ENCODE measurements at places on chromosomes 4 and X.

GRCh38 chrX:149004936-149005335, 500.2 kb downstream of the IDS start:
- DNase-seq = no peak
- no peaks in the 10 kb centered on the region for H3K36me3 ChIP-seq
- H3K27me3 ChIP-seq = no peaks in the 10 kb centered on the region
- H3K27ac ChIP-seq = no peak overlapping the region
- no peaks in the 10 kb centered on the region for H3K4me1 ChIP-seq

DNA sequence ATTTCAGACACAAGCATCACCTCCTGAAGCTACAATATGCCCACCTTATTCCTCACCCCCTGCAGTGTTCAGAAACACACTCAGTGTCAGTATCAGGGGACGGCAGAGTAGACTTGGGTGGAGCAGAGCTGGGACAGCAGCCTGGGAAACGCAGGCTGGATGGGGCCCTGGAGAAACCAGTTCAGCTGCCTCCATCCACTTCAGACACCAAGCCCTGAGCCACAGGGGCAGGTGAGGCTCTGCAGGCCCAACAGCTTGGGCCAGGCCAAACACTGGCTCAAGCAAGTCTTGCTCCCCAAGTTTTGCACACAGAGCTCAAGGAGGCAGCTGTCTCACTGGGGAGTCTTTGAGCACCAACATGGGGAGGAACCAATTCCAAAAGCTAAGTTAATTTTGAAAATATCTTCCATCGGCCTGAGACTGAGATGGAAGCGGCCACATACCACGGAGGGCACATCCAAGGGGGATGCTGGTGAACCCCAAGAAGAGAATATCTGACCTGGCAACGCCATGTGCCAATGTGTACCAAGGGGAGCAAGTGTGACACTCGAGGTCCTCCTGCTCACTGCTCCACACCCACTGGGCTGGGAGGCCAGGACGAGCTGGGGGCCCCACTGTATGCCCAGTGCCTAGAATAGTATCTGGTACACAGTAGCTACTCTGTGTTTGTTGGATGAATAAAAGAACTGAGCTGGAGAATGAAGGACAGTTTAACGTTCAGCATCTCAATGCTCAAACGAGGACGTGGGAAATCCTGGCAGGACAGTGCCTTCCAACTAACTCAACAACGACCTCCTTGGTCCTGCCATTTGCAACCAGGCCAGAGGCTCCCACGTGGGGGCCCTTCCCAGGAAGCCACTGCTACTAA, 45.6 kb downstream of the PPP2R2C start:
- DNase-seq = no peak
- H3K4me3 ChIP-seq = no peak overlapping the region
- no peaks in the 10 kb centered on the region for H3K36me3 ChIP-seq
- H3K27me3 ChIP-seq = no peaks in the 10 kb centered on the region
- H3K4me1 ChIP-seq = no peaks in the 10 kb centered on the region
- H3K27ac ChIP-seq = no peak overlapping the region

DNA sequence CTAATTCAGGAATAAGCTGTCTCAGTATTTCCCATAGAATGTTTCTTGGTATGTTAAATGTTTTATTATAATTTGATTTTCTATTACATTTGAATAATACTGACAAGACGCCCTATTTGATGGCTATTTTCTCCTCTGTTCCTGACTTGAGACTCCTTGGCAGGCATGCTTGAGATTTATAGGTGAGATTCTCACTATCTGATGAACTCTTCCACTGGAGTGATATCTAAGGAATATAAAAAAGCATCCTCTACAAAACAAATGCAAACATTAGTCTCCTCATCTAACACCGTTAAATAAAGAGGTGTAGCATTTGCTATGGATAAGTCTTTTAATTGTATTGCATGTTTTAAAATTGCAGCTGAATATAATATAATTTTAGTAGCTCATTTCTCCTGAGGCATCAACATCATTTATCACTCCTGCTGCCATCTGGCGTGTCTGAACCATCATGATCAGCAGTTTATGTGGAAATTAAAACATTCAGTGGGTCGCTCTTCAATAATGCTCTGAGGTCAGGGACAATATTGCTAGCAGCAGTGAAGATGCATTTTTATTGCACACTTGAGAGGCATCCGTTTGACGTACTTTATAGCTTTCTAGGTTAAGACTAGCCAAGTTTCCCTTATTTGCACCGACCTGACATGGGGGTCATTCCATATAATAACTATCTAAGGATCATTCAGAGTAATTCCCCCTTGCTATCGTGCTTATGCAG, 210.4 kb upstream of the GALNTL6 start:
- H3K27me3 ChIP-seq = no peaks in the 10 kb centered on the region
- H3K4me3 ChIP-seq = no peak overlapping the region
- no peaks in the 10 kb centered on the region for H3K36me3 ChIP-seq
- no peaks in the 10 kb centered on the region for H3K4me1 ChIP-seq

DNA sequence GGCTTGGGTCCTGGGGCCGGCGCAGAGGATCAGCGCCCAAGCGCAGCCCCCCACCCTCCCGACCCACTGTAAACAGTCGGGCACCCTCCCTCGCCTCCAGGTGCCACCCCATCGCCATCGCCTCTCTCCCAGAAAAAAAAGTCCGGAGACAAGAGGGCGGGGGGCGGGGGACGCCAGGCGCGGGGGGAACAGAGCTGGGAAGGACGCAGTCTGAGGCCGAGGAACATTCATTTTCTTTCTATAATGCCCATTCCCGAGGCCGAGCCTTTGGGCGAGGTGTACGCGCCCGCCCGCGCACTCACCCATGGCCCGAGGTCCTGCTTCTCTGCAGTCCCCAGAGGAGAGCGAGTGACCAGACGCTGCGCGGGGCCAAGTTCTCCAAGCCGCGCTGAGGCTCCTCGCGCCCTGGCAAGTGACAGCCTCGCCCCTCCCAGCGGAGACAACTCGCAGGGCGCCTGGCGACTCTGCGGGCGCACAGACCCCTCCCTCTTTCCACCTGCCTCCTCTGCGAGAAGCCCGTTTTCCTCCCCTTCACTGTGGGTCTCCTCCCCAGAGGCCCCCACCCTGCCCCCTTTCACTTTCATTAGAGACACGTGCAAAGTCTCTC, 63.5 kb upstream of the WDR17 start:
- H3K4me1 ChIP-seq = no peaks in the 10 kb centered on the region
- H3K27me3 ChIP-seq = no peaks in the 10 kb centered on the region
- DNase-seq = no peak

GRCh38 chrX:848386-848785, 217.8 kb downstream of the SHOX start:
- no peaks in the 10 kb centered on the region for H3K36me3 ChIP-seq
- H3K4me3 ChIP-seq = no peak overlapping the region
- H3K27me3 ChIP-seq = peaks cover 4% of the 10 kb centered on the region
- DNase-seq = no peak
- no peak overlapping the region for H3K27ac ChIP-seq

DNA sequence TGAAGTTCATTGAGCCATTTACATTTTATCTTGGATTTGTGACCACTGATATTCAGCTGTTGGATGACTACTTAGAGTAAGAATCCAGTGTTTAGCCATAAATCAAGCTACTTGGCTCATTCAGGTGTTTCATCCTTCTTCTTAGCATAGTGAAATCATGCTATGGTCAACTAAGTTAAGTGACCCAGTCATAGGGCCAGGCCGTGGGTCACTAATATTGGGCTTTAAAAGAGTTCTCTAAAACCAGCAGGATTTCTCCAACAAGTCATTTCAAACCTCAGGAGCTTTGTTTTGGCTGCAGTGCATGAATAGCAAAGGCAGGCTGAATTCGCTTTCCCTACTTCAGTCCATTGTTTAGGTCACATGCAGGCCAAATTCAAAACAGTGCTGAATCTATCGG, 181.0 kb downstream of the MAML3 start:
- no peak for DNase-seq
- no peak overlapping the region for H3K27ac ChIP-seq
- H3K4me3 ChIP-seq = no peak overlapping the region

- H3K36me3 ChIP-seq = no peaks in the 10 kb centered on the region
- no peaks in the 10 kb centered on the region for H3K4me1 ChIP-seq
- no peak overlapping the region for H3K27ac ChIP-seq
- H3K4me3 ChIP-seq = no peak overlapping the region
- H3K27me3 ChIP-seq = no peaks in the 10 kb centered on the region
Measured at GRCh38 chrX:57918750-57919436, 8.6 kb upstream of the ZXDA start.

DNA sequence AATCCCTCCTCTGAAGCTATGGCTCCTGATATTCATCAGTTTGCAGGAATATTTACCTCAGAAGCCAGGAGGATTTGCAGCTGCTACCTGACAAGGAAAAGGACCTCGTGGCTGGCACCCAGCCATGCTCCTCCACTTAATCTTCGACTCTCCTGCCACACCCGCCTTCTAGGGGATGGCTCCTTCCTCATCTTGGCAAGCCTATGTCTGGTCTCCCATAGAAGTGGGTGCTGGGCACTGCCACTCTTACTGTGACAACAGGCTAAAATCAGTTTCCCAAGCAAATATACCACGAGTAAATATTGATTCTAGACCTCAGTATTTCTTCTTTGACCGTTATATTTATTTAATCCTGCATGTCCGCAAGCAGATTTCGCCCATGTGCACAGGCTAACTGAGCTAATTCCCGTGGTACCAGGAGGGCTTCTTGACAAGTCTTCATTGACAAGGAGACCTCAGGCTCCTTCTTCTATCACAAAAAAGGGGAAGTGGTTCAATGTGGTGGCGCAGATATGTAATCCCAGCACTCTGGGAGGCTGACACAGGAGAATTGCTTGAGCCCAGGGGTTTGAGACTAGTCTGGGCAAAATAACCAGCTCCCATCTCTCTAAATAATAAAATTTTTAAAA, 52.6 kb upstream of the DCTD start:
- DNase-seq = no peak
- H3K27ac ChIP-seq = no peak overlapping the region
- H3K27me3 ChIP-seq = no peaks in the 10 kb centered on the region
- no peaks in the 10 kb centered on the region for H3K4me1 ChIP-seq
- H3K4me3 ChIP-seq = no peak overlapping the region
- no peaks in the 10 kb centered on the region for H3K36me3 ChIP-seq

DNA sequence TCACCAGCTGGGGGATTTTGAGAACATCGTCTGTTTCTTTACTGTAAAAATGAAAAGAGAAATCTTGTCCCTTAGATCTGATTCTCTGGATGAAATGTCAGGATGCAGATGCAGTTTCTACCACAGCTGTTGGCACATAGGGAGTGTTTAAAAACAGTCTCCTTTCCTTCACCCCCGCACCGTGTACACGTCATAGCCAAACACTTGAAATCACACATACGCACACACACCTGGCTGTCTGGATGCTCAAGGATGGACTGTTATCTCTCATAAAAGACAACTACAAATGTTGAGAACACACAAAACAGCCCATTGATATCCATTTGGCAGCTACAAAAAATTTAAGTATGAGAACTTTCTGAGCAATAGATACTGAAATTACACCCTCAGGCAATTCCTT, 275.8 kb upstream of the CLNK start:
- no peak overlapping the region for H3K27ac ChIP-seq
- H3K4me3 ChIP-seq = no peak overlapping the region
- DNase-seq = no peak
- no peaks in the 10 kb centered on the region for H3K36me3 ChIP-seq

DNA sequence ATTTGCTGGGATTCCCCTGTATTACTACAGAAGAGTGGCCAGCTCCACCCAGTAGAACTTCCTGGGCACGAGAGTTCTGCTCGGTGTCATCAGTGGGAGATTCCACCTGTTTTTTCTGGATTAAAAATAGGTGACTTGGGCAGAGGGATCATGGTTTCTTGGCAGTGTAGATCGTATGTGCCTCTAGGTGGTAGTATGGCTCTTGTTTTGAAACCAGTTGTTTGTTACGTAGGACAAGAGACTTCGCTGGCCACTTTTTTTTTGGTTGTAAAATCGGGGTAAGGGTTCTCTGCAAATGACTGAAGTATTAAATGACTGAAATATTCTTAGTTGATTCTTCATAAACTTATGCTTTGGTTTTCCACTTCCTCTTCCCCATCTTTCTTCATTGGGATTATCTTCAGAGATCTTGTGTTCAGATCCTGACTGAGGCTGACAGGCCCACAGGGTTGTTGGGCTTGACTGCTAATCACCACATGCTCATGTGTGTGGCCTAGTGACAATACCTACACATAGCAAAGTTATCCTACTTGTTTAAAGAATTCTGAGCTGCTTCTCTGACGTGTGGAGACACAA, 43.8 kb upstream of the WDR1 start:
- H3K36me3 ChIP-seq = no peaks in the 10 kb centered on the region
- no peak overlapping the region for H3K27ac ChIP-seq
- DNase-seq = no peak
- H3K4me1 ChIP-seq = no peaks in the 10 kb centered on the region

DNA sequence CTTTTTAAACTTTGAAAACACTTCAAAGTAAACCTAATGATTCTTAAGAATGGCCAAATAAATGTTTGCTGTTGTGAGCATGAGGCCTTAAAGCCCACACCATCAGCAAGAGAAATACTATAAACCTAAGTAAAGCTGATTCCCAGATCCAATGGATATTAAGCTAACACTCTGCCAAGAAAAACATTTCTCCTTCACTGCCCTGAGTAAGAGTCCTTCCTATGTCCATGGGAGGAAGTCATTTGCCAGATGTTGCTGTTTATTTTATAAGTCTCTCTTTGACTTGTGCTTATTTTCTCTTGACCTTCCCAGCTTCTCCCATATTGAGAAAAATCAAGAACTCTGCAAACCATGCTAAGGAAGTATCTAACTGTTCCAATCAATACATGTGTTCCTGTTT, 154.3 kb upstream of the EDNRA start:
- H3K36me3 ChIP-seq = no peaks in the 10 kb centered on the region
- no peaks in the 10 kb centered on the region for H3K4me1 ChIP-seq

- no peaks in the 10 kb centered on the region for H3K4me1 ChIP-seq
- H3K27ac ChIP-seq = no peak overlapping the region
- H3K4me3 ChIP-seq = no peak overlapping the region
- no peaks in the 10 kb centered on the region for H3K27me3 ChIP-seq
Measured at GRCh38 chr4:793093-793861, 32.7 kb downstream of the CPLX1 start.

DNA sequence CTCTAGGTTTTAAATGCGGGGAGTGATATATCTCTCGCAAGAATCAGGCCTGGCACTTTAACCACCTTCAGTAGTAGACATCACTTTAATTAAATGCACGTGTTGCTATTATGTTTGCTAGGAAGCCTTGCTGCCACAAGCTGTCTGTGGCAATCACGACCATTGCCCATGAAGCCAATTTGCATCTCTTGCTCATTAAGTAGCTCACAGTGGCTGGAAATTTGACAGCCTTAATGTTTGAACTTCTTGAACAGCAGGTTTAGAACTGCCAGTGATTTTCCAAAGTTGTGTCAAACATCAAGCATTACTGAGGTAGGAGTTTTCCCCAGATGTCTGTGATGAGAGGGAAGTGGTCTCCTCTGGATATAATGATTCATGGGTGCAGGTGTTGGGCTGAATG, 642.3 kb upstream of the CPEB2 start:
- H3K4me1 ChIP-seq = no peaks in the 10 kb centered on the region
- H3K4me3 ChIP-seq = no peak overlapping the region
- DNase-seq = no peak
- no peaks in the 10 kb centered on the region for H3K27me3 ChIP-seq
- no peaks in the 10 kb centered on the region for H3K36me3 ChIP-seq
- no peak overlapping the region for H3K27ac ChIP-seq
